ENCODE measurements at places on chromosomes 12 and 14.

DNA sequence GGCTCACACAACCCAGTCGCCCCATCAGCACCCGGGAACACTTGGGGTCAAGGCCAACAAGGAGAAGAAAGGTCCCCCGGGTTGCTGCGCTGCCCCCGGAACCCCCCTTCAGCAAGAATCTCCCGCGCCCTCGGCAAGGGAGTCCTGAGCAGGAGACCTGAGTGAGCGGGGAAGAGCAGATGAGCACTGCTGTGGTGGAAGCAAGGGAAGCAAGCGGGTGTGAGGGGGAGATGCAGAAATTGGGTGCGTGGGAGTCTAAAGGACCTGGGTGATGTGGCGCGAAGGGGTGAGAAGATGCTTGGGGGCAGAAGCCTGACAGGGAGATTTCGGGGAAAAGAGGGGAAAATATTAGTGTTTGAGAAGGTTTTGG, 105.5 kb upstream of the PRB2 start:
- no peak for DNase-seq

- DNase-seq = no peak
Observed at GRCh38 chr12:17215759-17216570, 610.0 kb upstream of the LMO3 start.

GRCh38 chr12:69321351-69321750, 26.8 kb upstream of the LYZ start:
- DNase-seq = no peak

DNA sequence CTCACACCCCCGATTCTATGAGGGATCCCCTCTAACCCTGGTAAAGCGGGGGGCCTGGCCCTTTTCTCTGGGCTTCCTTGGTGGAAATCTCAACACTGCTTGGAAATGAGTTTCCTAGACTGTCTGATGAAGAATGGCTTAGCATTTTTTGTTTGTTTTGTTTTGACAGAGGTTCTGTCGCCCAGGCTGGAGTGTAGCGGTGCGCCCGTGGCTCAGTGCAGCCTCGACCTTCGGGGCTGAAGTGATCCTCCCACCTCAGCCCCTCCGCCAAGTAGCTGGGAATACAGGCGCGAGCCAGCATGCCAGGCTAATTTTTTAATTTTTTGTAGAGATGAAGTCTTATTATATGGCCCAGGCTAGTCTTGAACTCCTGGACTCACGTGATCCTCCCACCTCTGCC, 30.3 kb downstream of the TC2N start:
- DNase-seq = no peak

Data from umbilical cord (tissue), 2 donors.